Stimulated activated naive CD4-positive, alpha-beta T cell treated with Interleukin-2 at 50 U/mL for 16 hours (primary cell): ENCODE measurements at places on chromosomes 13 and 19.

DNA sequence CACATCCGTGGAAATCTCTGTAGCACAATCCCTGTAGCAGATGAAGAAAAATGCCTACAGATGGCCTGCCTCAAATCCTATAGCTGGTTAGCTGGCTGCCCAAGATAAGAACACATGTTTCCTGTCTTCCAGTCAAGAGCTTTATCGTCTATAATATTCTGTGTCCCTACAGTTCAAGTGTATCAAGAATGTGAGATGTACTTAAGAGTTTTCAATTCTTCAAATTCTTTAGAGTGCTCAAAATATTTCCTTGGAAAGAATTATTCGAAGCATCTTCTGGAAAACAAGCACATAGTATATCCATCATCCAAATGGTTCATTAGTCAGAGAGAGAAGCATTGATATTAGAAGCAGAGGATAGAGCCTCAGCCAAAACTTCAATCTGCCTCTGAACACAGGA, 239.8 kb downstream of the COG6 start:
- no peak for DNase-seq

GRCh38 chr13:33276570-33276969, 9.0 kb downstream of the STARD13 start:
- no peak for DNase-seq

DNA sequence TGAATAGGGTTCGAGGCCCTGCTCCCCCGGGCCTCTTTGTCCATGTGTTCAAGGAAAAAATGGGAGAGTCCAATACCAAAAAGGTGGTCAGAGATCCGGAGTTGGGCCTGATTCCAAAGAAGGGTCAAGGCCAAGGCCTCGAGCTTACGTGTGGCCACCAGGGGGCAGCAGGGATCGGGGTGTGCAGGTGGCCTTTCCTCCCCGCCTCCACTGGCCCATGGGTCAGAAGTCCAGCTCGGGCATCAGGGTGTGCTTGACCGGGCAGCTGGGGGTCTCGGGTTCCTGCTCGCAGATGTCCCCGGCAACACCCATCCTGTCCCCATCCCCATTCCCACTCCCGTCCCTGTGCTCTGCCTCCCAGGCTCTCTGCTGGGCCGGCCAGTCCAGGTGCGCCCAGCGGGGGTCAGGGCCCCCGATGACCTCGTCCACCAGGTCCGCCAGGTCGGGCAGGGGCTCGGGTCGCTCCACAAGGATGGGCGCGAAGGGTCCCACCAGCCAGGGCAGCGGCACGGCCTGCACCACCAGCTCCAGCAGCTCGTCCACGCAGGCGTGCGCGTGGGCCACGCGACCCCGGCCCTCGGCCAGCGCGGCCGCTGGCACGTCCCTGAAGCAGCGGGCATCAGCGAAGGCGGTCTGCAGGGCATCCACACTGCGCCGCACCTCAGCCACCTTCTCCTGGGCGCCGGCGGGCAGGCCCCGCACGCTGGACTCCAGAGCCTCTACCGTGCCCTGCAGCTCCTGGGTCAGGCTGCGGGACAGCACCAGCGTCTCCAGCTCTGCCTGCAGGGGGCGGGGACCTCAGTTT, 5.2 kb upstream of the PLIN4 start:
- no peak for DNase-seq

GRCh38 chr13:52118595-52118994, 10.3 kb downstream of the NEK5 start:
- DNase-seq: no peak

DNA sequence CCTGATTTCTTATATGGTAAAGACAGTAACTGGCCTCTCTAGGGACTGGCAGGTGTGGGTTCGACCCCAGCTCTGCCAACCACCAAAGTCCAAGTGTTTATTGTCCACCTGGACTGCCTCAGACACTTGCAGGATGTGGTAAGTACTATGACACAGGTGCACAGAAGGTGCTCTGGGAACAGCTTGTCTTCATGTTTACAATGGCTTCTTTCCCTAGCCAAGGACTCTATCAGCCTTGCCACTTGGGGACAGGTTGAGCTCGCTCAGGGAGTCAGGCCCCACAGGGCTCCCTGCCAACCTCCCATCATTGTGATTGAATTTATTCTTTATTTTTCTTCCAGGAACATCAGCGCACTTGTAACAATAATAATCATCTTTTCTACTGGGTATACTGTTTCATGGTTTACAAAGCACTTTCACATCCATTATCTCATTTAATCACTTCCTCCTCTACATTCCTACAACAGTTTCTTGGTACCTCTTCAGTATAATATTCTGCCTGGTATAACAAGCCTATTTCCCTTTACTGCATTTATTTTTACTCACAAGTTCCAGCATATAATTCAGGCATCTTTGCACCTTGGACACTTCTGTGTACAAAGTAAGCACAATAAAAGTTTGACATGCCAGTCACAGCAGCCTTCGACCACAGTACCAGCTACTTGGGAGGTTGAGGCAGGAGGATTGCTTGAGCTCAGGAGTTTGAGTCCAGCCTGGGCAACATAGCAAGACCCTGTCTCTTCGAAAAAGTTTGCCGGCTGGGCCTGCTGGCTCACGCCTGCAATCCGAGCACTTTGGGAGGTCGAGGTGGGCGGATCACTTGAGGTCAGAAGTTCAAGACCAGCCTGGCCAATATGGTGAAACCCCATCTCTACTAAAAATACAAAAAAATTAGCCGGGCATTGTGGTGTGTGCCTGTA, 24.2 kb upstream of the GATAD2A start:
- DNase-seq: no peak

- no peak for DNase-seq
These were observed 27.6 kb downstream of the ZNF541 start for GRCh38 chr19:47545061-47545948.

- no peak for DNase-seq
These were observed 50.7 kb downstream of the C1QTNF9 start for GRCh38 chr13:24360106-24360505.

GRCh38 chr19:21910318-21910717, 74.3 kb upstream of the ZNF43 start:
- DNase-seq: no peak

DNA sequence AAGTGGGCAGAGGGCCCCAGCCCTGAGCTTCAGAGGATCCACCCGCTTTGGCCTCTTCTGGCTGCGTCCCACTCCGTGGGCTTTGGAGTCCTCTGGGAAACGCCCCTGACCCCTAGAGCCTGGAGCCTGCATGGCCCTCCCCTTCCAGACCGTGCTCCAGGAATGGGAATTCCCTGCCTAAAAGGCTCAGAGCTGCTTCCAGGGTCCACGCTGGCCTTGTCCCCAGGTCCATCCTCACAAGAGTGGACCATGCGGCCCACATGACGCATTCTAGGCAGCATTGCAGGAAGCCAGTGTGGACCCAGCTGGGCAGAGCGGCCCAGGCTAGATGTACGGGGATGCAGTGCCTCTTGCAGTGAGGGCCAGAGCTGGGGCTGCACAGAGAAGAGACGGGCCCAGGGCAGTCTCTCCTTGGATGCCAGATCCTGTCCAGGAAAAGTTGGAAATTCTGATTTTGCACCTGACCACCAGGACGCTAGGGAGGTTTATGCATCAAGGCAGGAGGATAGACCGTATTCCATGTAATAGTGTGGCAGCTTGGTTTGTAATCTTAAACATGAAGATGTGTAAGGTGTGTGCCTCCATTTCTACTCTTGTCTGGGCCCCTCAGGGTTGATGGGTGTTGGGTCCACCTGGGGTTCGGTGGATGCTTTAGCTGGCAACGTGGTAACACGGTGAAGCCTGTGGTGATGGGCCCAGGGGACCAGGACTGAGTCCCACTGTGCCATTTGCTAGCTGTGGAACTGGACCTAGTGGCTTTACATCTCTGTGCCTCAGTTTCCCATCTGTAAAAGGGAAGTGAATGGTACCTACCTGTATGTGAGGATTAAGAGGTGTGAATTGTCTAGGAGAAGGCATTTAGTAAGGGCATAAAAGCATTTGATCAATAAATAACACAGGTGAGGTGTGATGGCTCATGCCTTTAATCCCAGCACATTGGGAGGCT, 14.8 kb upstream of the FXYD3 start:
- DNase-seq: no peak

- no peak for DNase-seq
These were observed 7.1 kb downstream of the DGKH start for GRCh38 chr13:42055500-42056085.

DNA sequence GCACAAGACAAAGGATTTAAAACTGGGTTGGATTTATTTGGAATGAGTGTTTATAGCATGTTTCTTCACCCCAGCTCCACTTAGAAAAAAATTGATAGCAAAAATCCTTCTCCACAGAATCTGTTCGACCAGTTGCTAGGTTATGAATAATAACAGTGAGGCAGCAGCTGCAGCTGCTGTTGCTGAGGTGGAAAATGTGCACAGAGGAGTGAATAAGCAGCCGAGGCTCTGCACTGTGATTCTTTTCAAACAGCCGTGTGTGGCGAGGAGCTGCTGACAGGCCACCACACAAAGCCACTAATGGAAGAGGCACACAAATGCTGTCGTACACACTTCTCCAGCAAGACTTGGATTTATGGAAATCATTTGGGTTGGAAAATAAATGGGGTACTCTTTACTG, 6.4 kb upstream of the RASL11A start:
- DNase-seq: no peak

DNA sequence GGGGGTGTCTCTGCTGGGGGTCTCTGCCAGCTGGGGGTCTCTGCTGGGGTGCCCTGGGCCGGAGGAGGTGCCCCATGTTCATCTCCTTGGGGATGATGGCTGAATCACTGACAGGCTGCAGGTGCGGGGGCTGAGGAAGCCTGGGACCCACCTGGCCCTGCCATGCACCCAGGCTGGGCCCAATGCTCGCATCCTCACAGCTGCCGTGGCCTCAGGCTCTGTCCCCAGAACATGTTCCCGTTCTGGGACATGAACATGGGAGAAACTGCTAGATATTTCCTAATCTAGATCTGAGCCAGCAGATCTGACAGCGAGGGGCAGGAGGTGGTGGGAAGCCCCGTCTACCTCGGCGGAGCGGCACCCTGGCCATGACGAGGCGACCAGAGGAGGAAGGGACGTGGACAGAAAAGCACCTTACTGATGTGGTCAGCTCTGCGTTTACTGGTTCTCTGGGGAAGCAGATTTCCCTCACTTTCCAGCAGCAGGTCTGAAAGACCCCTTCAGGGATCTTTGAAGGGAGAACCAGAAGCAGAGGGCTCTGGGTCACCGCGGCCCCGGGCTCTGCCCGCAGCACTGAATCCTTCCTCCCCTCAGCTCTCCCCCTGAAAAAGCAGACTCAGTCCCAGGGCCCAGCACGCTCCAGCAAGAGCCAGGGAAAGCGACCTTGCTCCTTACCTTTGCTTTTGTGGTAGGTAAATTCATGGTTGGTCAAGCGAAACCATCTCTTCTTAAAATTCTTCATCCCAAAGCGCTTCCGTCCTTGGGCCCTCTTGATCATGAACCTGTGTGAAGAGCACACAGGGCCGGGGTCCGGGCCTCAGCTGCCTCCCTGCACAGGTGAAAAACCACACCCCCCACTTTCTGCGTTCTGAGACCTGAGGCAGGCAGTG, 26.5 kb upstream of the C13orf46 start:
- no peak for DNase-seq

DNA sequence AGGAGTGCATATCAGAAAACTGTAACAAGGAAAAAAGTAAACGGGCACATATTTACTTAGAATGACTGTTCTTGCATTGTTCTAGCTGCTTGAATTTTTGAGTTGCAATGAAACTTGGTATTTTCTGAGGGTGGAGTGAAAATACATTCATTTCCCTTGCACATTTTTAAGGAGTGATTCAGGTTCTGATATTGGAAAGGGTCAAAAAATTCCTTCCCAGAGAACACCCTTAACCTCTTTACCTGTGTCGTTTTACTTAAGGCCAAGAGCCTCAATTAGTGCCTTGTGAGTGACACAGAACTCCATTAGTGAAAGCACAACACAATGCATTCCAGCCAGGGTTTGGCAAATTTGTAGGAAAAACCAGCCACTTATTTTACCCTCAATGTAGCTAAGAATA, 2.3 kb downstream of the ITGBL1 start:
- no peak for DNase-seq

DNA sequence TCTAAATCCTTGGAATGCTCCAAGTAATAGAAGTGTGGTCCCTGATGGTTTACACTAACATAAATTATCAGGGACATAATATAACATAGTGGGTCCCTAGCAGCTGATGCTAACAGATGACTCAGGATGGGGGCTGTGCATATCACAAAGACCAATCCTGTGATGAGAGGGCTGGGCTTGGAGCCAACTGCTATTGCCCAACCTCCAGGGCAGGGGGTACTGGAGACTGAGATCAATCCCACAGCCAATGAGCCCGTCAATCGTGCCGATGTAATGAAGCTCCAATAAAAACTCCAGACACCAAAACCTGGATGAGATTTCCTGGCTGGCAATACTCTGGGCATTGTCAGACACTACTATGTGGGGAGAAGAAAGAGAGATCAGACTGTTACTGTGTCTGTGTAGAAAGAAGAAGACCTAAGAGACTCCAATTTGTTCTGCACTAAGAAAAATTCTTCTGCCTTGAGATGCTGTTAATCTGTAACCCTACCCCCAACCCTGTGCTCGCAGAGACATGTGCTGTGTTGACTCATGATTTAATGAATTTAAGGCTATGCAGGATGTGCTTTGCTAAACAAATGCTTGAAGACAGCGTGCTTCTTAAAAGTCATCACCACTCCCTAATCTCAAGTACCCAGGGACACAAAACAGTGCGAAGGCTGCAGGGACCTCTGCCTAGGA, 33.4 kb downstream of the ABCC4 start:
- DNase-seq: no peak

- DNase-seq: no peak
These were observed 328.1 kb downstream of the MYO16 start for GRCh38 chr13:108957369-108958012.

DNA sequence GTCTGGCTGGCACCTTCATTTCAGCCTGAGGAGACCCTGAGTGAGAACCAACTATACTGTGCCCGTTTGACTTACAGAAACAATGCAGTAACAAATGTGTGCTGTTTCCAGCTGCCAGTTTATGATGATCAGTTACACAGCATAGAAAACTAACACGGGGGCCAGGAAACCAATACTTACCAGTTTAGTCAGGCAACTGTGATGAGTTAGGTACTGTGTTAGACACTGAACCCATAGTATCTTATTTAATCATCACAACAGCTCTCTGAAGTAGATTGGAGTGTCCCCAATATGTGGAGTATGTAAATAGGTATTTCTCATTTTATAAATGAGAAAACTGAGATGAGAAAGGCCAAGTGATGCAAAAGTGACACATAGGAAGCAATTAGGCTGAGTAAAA, 620.9 kb upstream of the KLF12 start:
- no peak for DNase-seq

DNA sequence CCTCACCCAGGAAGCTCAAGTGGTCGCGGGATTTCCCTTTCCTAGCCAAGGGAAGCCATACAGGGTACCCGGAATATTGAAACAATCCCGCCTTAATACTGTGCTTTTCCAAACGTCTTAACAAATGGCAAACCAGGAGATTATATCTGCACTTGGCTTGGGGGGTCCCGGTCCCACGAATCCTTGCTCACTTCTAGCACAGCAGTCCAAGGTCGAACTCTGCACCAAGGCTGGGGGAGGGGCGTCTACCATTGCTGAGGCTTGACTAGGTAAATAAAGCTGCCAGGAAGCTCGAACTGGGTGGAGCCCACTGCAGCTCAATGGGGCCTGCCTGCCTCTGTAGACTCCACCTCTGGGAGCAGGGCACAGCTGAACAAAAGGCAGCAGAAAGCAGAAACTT, 1644.8 kb downstream of the PCDH9 start:
- DNase-seq: no peak
